Stimulated activated CD4-positive, alpha-beta T cell treated with anti-CD3 and anti-CD28 coated beads, Interleukin-1b, Interleukin-23, amount 100 ng/mL, for 4 hours (primary cell): ENCODE measurements at places on chromosomes 4 and X.
A peak's percentile ranks its signal among the peaks of the same experiment; 100 is the strongest.

GRCh38 chr4:91280551-91281290, 1023.0 kb upstream of the GRID2 start:
- DNase-seq = no peak

- DNase-seq = no peak
These were observed 280.9 kb upstream of the BOD1L1 start for GRCh38 chr4:13908455-13908854.

DNA sequence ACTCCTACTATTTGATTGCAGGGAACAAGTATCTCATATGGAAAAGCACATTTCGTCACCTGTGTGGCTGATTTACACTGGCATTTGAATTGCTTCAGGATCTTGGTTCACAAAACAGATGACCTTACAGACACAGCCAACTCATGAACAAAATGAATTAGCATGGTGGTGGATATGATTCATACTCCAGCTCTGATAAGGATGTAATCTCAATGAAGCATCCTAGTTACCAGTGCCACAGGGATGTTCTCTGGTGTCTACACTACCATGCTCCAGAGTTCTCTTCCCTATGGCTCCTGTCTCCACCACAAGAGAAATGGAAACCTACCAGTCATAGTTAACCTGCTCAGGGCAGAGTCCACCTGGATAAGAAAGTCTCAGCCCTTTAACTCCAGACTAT, 40.7 kb downstream of the TEC start:
- no peak for DNase-seq

GRCh38 chr4:13766761-13767540, 139.4 kb upstream of the BOD1L1 start:
- DNase-seq = no peak

GRCh38 chr4:175946472-175947116, 119.0 kb upstream of the WDR17 start:
- DNase-seq = no peak

GRCh38 chr4:157004279-157005161, 32.9 kb upstream of the PDGFC start:
- no peak for DNase-seq

DNA sequence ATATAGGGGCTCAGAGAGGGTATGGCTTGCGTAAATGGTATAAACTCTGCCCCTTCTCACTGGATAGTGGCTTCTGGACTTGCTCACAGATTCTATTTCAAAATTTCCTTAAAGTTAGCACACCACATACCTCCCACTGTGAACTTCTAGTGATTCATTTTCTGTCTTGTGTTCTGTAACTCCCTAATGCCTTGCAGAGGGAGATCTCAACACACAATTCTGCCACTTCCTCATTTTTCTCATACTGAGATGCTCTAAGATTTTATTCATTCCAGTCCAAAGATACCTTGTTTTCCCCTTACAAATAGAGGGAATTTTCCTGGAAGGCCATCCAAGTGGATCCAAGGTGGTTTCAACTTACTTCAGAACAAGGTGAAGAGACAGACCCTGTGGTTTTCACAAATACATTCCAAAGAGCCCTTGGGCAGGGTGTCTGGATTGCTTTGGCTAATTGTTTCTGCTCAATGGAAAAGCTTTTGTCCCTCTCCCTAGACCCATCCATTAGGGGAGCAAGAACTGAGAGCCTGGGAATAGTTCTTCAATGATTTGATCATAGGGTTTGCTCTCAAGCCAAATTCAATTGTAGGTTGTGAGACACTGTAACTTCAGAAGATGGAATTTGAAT, 52.1 kb upstream of the CAPN6 start:
- DNase-seq = no peak

- peak; percentile 1 for DNase-seq
These were observed at the start of gene NAP1L2 for GRCh38 chrX:73214426-73215094. TSS of gene NAP1L2 (minus strand) at chrX:73214851. CDS start at chrX:73214492, 359 bp downstream.

GRCh38 chrX:57172544-57172943, 35.3 kb upstream of the SPIN2A start:
- no peak for DNase-seq

DNA sequence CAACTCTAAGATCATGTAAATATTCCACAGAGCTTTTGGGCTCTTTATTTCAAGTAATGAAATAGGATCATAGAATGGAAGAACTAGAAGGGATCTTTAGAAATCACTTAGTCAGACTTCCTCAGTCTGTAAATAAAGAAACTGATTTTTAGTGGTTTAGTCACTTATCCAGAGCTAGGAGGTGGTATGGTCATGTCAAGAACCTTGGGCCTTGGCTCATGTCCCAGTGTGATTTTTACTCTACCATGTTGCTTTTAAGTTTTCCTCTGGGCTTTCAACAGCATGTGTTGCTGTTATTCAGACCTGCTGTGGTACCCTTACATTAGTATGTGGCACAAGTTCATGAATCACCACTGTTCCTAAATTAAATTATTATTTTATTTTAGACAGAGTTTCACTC, 184.9 kb downstream of the FRAS1 start:
- DNase-seq = no peak

DNA sequence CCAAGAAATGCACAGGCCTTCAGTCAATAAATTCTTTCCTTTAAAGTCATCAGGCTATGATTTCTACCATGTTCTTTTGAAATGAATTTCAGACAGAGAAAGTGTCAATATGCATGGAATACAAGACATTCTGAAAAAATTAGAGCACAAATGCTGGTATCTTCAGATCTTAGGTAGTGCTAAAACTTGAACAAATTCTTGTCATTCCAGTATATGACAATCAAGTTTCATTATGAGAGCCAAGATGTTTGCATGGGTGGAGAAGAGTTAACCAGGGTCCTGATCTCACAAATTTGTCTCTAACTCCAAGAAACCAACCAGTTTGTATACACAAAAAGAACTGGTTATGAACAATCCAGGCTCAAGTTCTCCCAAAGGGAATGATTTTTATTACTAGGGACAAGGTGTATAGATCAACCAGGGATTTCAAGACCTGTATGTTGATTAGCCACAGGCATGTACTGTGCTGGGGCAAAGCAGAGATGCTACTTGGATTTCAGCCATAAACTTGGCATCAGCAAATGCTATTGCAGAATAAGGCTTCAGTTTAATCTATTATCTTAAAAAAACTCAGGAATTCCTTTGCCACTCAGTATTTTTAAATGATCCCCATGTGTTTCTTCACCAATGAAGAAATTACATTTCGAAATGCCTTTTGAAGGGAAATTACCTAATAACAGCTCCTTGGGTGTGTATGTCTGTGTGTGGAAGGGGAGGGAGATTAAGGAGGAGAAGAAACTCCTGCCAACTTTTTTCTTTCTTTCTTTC, 69.7 kb downstream of the FANCB start:
- DNase-seq = no peak

- no peak for DNase-seq
These were observed 524.2 kb downstream of the IQCM start for GRCh38 chr4:149291463-149291862.

GRCh38 chr4:4823621-4824162, 35.8 kb upstream of the MSX1 start:
- DNase-seq = no peak

DNA sequence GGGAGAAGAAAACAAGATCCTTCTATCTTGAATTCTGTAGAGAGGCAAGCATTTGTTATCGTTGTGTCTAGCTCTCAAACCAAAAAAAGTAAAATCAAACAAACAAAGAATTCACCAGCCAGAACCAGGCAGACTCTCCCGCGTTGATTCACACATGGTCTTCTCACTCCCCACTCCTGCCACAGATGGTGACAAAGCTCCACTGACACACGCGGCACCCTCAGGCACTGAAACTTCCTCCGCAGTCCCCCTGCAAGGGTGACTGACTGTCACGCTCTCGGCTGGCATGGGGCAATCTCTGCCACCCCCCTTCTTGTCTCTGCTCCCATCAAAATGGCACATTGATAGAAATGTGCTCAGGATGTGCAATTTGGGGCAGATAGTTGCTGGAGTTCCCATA, 304.9 kb downstream of the DHX15 start:
- DNase-seq = no peak

- no peak for DNase-seq
These were observed 6.2 kb upstream of the MAN2B2 start for GRCh38 chr4:6568689-6569332.

- DNase-seq = no peak
These were observed 99.6 kb upstream of the MAML3 start for GRCh38 chr4:140253556-140254027.

DNA sequence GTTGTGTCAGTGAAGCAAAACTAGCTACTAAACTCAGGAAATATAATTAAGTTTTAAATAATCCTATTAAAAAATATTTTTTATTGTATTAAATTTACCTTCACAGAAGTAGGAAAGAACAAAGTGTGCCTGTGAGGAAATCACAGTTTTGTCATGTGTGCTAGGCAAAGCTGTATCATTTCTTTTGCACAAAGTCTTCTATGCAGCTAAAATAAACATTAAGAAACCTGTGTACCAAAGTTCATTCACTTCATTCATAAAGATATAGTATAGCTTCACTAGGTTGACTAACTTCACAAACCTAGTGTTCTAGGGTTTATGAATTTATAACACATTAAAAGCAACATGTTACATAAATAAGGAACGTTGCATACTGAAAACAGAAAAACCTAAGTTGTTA, 131.0 kb downstream of the PDS5A start:
- DNase-seq = no peak
